ENCODE measurements at places on chromosomes 7 and 10.
A peak's percentile ranks its signal among the peaks of the same experiment; 100 is the strongest.

- peak; percentile 100 for DNase-seq
Measured at GRCh38 chr10:103273041-103273441, 3.9 kb upstream of the INA start.

GRCh38 chr10:115935731-115936130 lies 337.3 kb downstream of the GFRA1 start:
- DNase-seq, result no peak

- no peak for DNase-seq
Measured at GRCh38 chr10:124498056-124498455, 36.4 kb downstream of the LHPP start.

- DNase-seq, result peak; percentile 53
Measured at GRCh38 chr7:101733713-101734475, 83.5 kb upstream of the CUX1 start.

- peak; percentile 85 for DNase-seq
Measured at GRCh38 chr10:50605269-50605950, 18.3 kb downstream of the SGMS1 start.
